GM04503 (cell line): ENCODE measurements at places on chromosomes 5 and 9.

DNA sequence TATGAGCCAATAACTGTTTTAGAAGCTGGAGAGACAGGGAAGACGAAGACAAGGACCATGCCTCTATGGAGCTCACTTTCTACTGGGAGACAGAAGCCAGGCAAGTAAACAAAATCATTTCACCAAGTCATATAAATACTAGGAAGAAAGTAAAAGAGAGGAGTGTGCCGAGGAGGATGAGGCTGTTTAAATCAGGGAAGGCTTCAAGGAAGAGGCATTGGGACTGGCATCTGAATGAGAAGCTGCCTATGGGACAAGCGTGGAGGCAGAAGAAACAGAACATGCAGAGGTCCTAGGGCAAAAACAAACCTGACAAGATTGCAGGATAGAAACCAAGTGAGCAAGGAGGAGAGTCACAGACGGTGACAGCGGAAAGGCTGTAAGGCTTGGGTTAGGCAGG lies 68.1 kb upstream of the CPLX2 start:
- no peak for DNase-seq

- DNase-seq = no peak
Observed at GRCh38 chr5:62780888-62781287, 202.3 kb downstream of the LRRC70 start.

- DNase-seq = no peak
Observed at GRCh38 chr5:174397206-174397605, 327.2 kb upstream of the MSX2 start.

- DNase-seq = no peak
Observed at GRCh38 chr9:109328978-109329637, 8.2 kb upstream of the EPB41L4B start.

GRCh38 chr9:129386812-129387177 lies 208.7 kb upstream of the IER5L start:
- DNase-seq = no peak

DNA sequence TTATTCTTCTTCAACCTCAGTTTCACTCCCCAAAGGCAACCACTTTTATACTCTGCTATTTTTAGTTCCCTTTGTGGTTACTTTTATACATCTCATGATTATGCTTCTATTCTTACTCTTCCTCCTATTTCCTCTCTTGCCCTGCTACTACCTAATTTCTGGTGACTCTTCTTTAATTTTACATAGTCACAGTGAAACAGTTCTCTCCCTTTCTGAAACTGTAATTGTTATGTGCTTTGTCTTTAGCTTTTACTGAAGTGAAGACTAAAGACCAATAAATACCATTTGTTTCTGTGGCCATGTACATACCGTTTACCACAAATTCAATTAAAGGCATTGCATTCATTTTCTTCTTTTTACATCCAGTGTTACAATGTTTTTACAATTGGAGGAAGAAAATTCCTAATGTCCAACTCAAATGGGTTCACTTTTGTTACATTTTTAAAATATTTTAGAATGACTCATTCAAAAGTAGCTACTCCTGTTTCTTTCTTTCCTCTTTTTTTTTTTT lies 410.6 kb downstream of the PSAT1 start:
- DNase-seq = peak; percentile 90

- DNase-seq = no peak
Observed at GRCh38 chr5:159199780-159200179, 9.6 kb downstream of the RNF145 start.

- no peak for DNase-seq
Observed at GRCh38 chr9:107919263-107919662, 429.7 kb upstream of the KLF4 start.

DNA sequence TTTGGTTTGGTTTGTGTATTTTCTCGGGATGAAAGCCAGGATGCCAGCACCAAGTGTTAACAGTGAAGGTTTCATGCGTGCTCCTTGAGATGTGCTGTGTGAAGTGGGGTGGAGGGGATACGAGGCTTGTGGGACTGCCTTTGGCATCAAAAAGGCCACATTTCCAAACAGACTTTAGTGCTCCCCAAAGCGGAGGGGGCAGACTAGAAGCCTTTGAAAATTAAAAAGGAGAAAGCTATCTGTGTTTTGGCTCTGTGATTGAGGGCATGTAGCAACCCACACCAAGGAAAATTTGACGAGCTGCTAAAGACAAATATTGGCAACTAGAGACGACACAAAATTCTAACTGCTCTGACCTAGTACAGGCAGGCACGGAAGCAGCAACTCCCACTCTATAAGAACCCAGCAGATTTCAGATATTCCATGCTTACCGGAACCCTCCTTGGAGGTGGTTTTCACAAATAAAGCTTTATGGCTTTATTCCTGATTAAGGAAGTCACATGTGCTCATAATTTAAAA lies 154.5 kb downstream of the ARSB start:
- DNase-seq = no peak

- DNase-seq = no peak
Observed at GRCh38 chr9:95175523-95175922, 142.0 kb downstream of the FANCC start.

- DNase-seq = no peak
Observed at GRCh38 chr5:122390154-122390553, 78.1 kb downstream of the SNCAIP start.

DNA sequence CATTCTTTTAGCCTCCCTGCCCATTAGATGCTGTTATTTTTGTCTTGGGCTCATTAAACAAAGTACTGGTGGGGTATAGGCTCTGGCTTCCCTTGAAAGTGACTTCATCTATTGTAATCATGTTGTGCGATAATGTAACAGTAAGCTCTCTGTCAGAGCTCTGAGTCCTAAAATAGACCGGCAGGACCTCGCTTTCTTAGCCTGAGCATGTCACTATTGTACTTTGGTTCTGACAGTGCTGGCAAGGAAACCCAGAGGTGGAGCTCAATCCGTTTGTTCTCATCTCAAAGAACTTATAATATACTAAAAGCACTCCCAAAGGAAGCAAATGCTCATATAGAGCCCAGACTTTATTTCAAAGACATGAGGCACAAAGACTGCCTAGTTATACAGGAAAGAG lies 339.1 kb upstream of the CCNH start:
- DNase-seq = no peak

DNA sequence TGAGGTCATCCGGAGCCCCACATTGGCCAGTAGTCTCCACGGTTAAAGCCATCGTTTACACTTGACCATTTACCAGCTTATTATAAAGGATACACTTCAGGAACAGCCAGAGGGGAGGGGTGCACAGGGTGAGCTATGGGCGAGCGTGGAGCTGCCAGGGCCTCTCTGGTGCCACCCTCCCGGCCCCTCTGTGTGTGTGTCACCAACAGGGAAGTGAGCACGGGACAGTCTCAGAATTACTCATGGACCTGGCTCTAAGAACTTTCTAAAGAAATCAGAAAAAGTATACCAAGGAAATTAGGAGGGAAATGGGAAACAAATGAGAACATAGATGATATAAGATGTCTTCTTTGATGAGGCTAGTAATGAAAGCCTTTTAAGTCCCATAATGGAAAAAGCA lies 13.5 kb downstream of the WDR5 start:
- DNase-seq = no peak

- DNase-seq = no peak
Observed at GRCh38 chr5:143636931-143637528, 174.9 kb upstream of the HMHB1 start.

DNA sequence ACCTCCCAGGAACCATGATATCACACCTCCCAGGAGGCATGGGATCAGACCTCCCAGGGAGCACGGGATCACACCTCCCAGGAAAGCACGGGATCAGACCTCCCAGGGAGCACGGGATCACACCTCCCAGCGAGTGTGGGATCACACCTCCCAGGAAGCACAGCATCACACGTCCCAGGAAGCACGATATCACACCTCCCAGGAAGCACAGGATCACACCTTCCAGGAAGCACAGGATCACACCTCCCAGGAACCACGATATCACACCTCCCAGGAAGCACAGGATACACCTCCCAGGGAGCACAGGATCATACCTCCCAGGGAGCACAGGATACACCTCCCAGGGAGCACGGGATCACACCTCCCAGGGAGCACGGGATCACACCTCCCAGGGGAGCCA lies 30.0 kb upstream of the FCN2 start:
- no peak for DNase-seq

DNA sequence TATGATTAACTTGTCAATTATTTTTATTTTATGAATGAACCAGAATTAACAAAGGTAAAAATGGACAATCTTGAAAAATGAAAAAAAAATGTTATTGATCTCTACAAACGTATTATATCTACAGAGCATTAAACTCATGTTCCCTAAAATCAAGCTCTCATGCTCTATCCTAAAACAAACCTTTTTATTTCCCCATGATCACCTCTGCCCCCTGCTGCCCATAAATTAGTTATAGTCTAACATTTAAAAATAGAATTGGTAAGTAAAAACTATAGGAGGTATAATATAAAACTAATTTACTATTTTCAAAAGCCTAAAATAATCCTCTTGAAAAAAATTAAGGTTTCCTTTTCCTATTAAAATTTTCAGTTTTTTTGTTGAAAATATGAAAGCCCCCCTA lies 168.0 kb upstream of the POU5F2 start:
- no peak for DNase-seq

DNA sequence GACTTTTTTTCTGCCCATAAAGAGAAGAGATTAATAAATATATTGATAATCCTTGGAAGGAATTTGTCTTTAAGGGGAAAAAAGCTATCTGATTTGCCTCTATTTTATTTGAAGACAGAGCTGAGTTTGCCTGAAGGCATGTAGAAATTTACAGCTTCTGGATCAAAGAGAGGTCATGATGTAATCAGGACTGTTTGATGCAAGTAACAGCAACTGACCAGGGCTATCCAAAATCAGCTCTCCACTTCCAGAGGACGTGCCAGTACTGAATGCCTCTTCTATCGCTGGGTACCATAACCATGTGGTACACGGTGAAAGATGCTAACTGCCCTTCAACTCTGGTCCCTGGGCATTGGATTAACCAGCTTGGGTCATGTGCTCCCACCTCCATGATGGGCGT lies 90.6 kb downstream of the ZFAND5 start:
- no peak for DNase-seq

- no peak for DNase-seq
Observed at GRCh38 chr5:100130307-100130706, 404.9 kb upstream of the FAM174A start.

DNA sequence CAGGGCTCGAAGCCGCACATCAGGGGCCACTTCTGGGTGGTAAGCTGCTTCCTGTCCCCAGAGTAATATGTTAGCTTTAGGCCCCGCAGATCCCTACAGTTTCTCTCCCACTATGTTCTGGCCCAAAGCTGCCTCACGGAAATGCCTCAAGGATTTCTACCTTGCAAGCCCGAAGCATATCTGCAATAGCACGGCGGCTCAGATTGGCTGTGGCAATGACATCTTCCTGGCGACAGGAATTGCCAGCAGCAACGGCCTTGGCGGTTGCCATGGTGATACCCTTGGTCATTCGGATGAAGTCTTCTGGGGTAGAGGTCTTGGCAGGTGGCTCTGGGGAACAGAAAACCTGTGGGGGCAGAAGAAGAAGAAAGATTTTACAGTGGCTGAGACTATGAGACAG lies 10.3 kb upstream of the TPM2 start:
- no peak for DNase-seq

DNA sequence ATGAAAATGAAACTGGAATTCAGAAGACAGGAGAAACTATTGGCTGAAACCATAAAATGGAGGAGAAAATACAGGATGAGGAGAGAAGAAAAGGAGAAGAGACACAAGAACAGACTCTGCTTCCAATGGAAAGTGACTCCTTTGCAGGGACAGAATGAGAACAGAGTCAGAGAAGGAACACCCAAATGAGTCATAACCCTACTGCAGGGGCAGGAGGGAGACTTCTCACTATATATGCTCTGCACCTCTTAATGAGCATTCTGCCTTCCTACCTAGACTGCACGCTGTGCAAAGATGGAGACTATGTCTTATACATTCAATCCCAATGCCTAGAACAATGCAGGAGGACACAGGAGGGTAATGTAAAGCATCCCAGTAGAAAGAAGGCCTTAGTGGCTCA lies 2.1 kb downstream of the SAXO1 start:
- DNase-seq = no peak

DNA sequence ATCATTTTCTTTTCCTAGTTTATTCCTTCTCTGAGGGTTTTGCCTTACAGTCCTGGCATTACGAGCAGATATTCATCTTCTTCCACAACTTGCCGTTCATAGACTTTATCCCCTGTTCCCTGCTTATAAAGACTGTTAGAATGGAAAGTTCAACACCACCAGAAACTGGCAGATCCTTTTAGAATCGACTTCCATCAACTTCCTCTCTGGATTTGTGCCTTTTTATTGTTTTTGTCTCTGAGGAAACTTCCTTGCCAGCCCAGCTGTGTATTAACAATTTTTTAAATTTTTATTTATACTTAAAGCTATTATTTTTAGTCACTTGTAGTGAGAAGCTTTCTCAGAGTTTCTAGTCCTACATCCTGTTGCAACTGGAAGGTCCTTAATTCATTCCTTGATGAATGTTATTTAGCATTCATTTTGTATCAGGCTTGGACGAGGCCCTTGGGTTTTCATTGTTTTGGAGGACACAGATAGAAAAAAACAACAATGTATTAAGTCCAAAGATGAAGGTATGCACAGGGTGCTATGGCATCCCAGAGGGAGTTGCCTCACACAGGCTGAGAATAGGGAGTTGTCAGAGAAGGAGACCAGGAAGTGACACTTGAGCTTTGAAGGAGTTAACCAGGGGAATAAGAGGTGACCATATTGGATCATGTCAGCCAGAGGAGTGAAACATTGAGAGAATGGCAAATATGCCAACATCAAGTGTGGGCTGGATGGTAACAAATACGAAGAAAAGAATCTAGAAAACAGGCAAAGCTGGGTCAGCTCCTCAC lies 81.3 kb downstream of the ADAMTSL1 start:
- DNase-seq = no peak

DNA sequence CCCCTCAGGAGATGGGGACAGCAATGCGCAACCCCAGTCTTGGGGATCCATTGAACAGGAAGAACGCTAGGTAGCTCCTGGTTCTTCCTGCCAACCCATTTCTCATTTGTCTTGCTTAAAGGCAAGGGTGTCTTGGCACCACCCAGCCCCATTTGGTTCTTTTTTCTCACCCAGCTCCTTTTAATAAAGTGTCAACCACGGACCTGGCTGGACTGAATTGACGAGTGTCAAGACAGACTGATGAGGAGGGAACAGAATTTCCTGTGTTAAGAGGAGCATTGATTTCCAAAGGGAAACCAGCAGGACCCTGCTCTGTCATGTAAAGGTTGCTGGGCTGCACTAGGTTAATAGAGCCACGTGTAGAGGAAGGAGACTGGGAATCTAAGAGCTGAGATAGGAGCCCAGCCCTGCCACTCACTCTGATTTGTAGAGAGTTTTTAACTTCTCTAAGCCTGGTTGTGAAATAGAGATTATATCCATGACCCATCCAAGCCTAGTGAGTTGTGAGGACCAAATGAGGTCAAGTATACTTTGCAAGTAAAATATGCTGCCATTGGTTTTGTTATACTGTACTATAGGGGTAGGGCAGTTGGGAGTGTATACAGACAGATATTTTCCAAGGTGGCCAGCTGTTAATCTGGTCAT lies 33.7 kb downstream of the OSTF1 start:
- DNase-seq = no peak

DNA sequence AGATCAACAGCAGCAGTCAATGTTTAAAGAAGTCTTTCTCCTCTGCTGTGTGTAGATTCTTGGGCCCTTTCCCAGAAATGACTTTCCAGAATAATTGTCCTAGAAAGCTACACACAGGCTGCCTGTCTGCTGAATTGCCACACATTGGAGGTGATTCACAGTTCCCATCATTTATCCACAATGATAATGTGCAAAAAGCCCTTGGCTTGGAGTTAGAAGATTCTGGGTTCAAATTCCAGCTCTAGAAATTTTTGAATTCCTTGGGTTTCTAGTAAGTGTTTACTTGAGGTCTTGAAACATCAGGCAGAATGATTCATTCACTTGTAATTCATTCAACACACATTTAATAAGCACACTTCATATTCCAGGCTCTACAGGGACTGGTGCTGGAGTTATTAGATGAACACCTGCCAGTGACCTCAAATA lies 28.6 kb upstream of the EPB41L4B start:
- DNase-seq = peak; percentile 95
